ENCODE measurements at places on chromosomes 4 and X.
A peak's percentile ranks its signal among the peaks of the same experiment; 100 is the strongest.

DNA sequence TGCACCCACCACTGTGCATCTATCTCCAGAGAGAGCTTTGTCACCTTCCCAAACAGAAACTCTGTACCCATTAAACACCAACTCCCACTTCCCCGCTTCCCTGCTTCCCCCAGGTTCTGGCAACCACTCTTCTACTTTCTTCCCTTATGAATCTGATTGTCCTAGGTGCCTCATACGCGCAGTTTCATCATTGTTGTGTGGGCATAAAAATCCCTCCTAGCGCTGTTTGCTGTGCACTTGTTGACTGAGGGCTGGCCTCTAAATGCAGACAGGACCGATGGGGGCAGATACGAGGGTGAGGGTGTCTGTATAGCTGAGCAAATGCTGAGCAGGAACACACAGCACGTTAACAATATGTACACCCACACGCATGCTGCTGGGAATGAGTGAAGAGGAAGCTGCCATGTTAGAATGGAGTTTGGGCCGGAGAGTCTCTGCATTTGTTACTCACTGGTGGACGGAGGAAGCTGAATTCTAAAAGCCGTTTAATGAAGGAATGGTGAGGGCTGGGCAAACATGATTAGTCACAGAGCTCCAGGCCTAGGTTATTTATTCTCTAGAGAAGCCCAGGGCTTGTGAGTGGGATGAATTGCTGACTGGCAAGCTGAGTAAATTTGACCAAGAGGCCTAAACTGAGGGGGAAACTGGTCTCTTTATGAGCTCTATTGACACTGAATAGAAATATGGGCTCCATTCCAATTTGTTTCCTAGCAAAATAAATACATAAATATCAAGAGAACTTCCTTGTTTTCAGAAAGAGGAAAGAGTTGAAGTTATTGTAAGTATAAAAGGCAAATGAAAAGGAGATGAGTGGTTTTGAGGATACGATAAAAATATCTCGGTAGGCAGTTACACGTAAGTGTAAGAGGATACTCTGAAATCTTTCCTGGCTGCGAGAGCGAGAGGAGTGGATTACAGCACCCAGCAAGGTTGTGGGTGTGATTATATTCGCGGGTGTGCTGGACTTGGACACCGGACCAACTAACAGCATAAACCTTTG, 95.9 kb upstream of the RPS6KA3 start:
- peak; percentile 80 for DNase-seq

DNA sequence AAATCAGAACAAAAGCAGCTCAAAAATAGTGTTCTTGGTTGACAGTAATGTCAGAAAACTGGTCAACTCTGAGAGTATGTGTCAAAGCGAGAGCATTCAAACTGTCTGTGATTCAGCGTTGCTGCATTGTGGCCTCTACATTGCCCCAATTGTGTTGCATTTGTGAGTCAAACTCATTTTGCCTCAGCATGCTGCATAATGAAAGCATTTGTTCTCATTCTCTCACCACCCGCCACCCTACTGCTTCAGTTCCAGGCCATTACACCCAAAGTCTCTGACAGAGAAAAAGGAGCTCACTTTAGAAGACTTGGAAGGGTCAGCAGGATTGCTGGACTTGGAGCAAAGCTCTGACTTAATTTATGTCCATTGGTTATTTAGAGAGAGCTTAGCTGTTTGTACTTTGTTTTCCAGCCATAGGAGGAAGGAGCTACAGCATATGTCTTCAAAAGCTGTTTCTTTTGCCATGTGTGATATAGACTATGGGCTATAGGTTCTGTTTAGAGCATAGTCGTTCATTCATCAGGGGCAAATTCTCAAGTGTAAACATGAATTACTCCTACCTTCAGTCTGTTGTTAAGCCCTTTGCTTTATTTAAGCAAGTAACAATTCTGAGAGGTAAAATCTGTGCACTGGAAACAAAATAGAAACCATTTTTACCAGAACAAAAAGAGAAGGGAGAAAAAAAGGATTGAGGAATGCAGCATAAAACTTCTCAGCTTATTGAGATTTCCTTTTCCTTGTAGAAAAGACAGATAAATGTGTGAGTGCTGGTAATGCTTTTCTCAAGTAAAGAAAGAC, 153.4 kb upstream of the ANK2 start:
- no peak for DNase-seq

DNA sequence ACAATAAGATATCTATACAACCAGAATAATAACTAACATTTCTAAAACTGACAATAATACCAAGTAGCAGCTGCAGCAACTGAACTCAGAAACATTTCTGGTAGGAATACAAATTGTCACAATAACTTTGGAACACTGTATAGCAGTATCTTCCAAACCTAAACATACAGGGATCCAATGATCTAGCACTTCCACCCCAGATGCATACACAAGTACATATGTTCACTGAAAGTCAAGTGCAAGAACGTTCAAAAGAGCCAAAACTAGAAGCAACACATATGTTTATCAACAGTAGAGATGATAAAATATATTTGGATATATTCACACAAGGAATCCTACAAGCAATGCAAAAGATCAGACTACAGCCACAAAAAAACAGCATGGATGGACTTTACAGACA, 46.2 kb downstream of the MAPK10 start:
- DNase-seq, result no peak

DNA sequence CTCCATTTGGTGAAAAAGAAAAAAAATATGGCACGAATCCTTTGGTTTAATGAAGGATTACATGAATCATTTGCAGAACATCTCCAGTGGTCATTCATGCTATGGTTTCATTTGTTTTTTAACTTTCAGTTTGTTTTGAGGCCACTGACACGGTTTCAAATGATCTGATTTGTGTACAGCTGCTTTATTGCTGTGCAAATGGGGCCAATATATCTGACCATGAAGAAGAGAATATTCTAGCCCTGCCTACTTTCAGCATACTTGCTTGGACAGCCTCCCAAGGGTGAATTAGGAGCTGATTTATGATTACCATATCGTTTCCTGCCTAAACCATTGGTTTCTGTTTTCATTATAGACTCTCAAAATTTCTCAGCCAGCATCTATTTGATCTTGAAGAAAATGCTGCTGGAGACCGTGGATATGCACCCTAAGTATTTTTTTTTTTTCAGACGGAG, 30.7 kb downstream of the SPARCL1 start:
- DNase-seq, result peak; percentile 36

- peak; percentile 10 for DNase-seq
These were observed 136.2 kb upstream of the HCCS start for GRCh38 chrX:10974920-10975319.

GRCh38 chrX:9907645-9908387, 59.3 kb upstream of the CLDN34 start:
- DNase-seq, result peak; percentile 49

DNA sequence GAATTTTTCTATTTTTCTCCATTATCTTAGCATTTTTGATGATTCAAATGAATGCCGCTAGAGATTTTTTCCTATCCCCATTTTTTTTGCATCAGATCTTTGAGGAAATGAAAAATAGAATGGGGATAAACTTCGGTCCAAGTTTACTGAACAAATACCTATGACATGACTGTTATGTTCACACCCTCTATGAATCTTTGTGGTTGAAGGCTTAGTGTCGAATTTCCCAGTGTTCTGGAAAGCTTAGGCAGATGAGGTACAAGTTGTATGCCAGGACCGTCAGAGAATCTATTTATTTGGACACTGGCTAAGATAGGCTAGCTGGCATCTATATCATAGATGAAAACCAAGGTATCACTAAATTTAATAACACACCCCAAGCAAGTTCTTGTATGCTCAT, 123.4 kb downstream of the SPCS3 start:
- peak; percentile 89 for DNase-seq

DNA sequence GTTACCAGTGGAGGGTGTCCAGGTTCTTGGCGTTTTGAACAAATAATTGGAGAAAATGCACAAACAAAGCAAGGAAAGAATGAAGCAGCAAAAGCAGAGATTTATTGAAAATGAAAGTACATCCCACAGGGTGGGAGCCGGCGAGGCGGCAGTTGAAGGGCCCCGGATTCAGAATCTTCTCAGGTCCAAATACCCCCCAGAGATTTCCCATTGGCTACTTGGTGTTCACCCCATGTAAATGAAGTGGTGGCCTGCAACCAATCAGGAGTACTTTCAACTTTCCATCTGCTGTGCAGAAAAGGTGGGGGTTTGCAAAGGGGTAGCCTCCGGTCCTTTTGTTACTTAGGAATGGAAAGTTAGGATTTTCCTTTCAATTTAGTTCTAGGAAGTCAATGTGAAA, 1447.0 kb downstream of the C4orf33 start:
- no peak for DNase-seq

GRCh38 chr4:151671541-151672059, 89.2 kb downstream of the GATB start:
- DNase-seq, result no peak

DNA sequence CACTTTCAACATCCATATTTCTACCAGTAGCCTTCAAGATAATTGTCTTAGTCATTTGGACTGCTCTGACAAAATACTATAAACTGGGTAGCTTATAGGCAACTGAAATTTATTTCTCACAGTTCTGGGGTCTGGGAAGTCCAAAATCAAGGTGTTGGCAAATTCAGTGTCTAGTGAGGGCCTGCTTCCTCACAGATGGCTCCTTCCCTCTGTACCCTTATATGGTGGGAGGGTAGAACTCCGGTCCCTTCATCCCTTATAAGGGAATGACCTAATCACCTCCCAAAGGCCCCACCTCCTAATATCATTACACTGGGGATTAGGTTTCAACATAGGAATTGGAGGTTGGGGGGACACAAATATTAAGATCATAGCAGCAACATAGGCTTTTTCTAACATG, 7.4 kb upstream of the TBC1D25 start:
- peak; percentile 35 for DNase-seq

- DNase-seq, result no peak
These were observed 417.7 kb upstream of the GALNT7 start for GRCh38 chr4:172750910-172751309.

GRCh38 chr4:161948026-161948770, 215.6 kb downstream of the FSTL5 start:
- DNase-seq, result no peak

DNA sequence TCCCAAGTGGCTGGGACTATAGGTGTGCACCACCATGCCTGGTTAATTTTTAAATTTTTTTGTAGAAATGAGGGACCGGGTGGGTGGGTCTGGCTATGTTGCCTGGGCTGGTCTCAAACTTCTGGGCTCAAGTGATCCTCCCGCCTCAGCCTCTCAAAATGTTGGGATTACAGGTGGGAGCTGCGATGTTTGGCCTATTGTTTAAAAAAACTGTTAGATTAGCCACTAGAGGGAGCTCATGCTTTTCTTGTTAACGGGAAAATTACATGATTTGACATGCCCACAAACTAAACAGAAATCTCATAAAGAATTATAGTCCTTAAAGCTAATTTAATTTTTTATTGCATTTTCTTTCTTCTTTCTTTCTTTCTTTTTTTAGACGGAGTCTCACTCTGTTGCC, 5.0 kb upstream of the SDAD1 start:
- peak; percentile 64 for DNase-seq

DNA sequence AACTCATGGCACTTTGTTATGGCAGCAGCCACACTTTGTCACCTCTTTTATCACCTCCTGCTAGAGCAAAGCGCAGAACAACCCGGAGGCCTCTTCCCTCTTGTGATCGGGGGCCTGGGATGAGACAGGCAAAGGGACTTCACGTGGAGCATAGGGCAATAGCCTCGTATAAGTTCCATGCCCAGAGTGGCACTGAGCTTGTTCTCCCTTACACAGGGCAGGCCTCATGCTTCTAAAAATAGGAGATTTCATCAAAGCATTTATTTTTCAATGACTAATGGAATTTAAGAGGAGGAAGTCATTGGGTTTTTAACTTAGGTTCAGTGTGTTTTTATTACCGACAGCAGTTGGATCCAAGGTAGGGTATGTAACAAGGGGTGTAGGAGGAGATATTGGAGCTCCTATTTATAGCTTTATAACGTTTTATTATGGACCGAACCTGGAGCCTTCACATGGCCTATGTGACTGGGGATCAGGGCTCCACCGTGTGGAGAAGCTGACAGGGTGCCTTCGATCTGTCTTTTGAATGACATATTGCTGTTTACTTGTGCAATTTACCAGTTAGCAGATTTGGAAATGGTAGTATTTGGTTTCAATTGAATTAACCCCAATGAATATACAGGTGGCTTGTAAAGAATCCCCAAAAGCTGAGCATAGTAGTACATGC, 93.8 kb downstream of the SLC2A9 start:
- no peak for DNase-seq

DNA sequence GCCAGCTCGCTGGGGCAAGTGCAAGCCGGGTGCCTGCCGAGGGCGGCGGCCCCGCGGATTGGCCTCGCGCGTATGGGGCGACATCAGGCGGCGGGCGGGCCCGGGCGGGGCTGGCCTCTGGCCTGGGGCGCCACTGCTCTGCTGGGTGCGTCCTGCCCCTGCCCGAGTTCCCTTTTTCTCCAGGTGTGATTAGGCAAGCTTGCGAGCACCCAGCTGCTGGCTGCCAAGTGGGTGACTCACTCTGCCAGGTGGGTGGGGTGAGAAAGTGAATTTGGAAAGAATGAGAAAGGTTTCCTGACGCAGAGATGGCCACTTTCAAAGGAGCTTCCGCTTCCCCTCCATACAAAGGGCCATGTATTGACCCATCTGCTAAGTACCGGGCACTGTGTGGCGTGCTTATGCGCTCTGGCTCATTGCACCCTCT, 32.5 kb downstream of the FGFBP1 start:
- DNase-seq, result no peak

DNA sequence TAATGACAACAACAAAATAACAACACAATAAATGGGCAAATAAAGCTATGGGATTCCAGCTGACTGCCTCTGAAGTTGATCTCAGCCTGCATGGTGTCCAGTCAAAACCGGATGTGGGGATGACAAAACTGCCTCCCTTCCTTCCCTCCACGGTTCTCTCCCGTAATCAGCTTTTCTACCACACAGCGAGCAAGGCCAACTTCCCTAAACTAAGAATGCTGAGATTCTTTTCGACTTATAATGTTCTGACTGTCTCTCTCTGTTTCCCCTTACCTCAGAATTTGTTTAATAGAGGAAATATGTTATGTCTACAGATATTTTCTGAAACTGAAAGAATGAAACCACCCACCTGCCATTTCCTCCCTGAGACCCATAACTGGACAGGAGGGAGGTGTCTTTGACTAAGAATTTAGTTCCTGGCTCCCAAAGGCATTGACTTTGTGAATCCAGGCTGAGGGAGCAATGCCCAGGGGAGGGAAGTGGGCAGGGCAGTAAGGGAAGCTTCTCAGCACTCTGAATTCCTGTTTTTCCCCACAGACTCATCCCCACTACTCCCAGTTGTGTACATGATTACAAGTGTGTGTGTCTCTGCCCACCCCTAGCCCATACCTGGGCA, 1.0 kb upstream of the TLR1 start:
- DNase-seq, result peak; percentile 42

GRCh38 chrX:108064001-108064400, 19.1 kb downstream of the VSIG1 start:
- no peak for DNase-seq

DNA sequence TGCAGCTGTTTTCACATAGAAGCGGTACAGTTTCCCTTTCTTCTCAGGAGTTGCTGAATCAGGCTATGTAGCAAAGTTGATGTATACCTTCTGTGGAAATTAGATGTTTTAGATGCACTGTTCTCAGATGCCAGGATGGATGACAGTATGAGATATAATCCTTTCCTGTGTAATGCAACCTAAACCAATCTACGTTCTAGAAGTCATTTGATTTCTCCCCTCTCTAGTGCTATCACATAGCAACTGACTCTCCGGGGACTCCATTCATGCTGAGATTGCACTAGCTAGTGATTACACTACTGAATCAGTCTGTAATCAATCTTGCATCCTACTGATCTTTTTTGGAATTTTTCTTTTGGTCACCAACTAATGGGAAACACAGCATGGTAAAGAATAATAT, 1881.7 kb downstream of the PCDH7 start:
- DNase-seq, result no peak

GRCh38 chr4:74930162-74930561, 2.8 kb upstream of the PARM1 start:
- DNase-seq, result no peak

Data from myocyte (in vitro differentiated cells).